ENCODE measurements at places on chromosomes 1 and 21. TPM values are rescaled to one million over a fixed set of nuclear protein-coding genes. Genes with fewer than 3 reads are reported as not detected.

The MYBPHL gene
- total RNA-seq, result 1.1 TPM

The DNAI4 gene
- 2.1 TPM for total RNA-seq

The FCN3 gene
- total RNA-seq, result not detected

The DNAJC28 gene
- 1.2 TPM for total RNA-seq

The CHRM3 gene
- not detected for total RNA-seq

The ESRRG gene
- 0.07 TPM for total RNA-seq

The IARS2 gene
- 88.2 TPM for total RNA-seq

The CDKN2C gene
- total RNA-seq, result 2.6 TPM

The LPAR3 gene
- total RNA-seq, result 32.3 TPM

The PDZK1 gene
- total RNA-seq, result 0.14 TPM

The C8B gene
- total RNA-seq, result not detected

The OR2L5 gene
- not detected for total RNA-seq

The OR10J5 gene
- not detected for total RNA-seq

The PTGER3 gene
- total RNA-seq, result not detected

The GJB5 gene
- 119 TPM for total RNA-seq

The KCNJ6 gene
- not detected for total RNA-seq

The OR2AK2 gene
- not detected for total RNA-seq

The GNAT2 gene
- total RNA-seq, result not detected

The HSD3B2 gene
- total RNA-seq, result not detected

The KHDRBS1 gene
- 121 TPM for total RNA-seq

The RHBDL2 gene
- 10.6 TPM for total RNA-seq

The SMIM11 gene
- total RNA-seq, result 1.8 TPM

The LAPTM5 gene
- not detected for total RNA-seq

The PGLYRP4 gene
- total RNA-seq, result 0.27 TPM

The RNU5D-1 gene
- total RNA-seq, result not detected

The SERBP1 gene
- 366 TPM for total RNA-seq

The CCDC27 gene
- total RNA-seq, result not detected

The FNDC10 gene
- 7.1 TPM for total RNA-seq

The MEAF6 gene
- total RNA-seq, result 48.6 TPM

The SH2D1B gene
- total RNA-seq, result not detected

The NTMT2 gene
- total RNA-seq, result not detected

The CRYAA gene
- total RNA-seq, result not detected

The OPRD1 gene
- total RNA-seq, result not detected

The BCL2L15 gene
- total RNA-seq, result 0.07 TPM

The SH3BGRL3 gene
- 196 TPM for total RNA-seq

The FBXO2 gene
- 30.9 TPM for total RNA-seq

The AIM2 gene
- total RNA-seq, result not detected

The VANGL2 gene
- total RNA-seq, result 8.0 TPM

The SZT2 gene
- 16.9 TPM for total RNA-seq

The LZIC gene
- total RNA-seq, result 34.9 TPM

The PRKAA2 gene
- 0.18 TPM for total RNA-seq

The SPATA46 gene
- not detected for total RNA-seq

The GREM2 gene
- total RNA-seq, result not detected

The ACKR1 gene
- total RNA-seq, result not detected

Data from foreskin keratinocyte (primary cell).